Femur (tissue), 1 donor: ENCODE measurements at places on chromosomes 7 and 10.

DNA sequence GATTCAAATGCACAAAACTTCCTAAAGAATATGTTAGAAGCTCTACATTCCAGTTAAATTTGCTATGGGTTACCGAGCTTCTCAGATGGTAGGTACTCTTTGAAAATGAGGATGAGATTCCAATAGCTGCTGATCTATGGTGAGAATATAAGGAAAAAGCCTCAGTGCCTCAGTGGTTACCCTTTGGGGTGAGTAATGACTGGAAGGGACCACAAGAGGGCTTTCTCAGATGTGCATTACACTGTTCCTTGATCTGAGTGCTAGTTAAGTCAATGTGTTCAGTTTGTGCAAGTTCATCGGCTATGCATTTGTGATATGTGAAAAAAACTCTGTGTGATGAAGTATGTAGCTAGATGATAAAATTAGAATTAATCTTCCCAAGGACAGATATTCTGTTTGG, 3.5 kb downstream of the NRCAM start:
- DNase-seq: no peak

DNA sequence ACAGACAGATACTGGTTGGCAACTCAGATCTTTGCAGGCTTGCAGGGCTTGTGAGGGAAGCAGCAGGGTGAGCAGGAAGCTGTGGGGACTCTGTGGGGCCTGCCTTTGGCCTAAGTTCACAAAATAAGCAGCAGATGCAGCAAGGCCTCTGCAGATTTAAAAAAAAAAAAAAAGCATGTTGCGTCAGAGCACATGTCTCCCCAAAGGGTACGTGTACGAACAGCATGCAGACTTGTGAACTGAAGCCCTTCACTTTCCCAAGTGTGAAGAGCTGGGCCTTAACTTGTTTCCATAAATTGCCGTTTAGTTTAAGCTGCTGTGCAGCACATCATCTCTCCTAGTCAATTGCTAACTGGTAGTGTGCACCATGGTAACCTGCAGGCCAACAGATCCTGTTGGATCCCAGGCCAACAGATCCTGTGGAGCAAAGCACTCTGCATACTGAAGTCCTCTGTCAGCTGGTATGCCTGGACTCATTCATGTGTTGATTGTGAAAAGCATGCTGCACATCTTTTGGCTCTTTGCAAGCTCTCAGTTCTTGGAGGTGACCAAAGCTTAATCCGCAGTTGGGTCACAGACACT, 10.8 kb upstream of the XPNPEP1 start:
- no peak for DNase-seq

- no peak for DNase-seq
Observed at GRCh38 chr10:47410862-47411261, 26.8 kb upstream of the ZNF488 start.

DNA sequence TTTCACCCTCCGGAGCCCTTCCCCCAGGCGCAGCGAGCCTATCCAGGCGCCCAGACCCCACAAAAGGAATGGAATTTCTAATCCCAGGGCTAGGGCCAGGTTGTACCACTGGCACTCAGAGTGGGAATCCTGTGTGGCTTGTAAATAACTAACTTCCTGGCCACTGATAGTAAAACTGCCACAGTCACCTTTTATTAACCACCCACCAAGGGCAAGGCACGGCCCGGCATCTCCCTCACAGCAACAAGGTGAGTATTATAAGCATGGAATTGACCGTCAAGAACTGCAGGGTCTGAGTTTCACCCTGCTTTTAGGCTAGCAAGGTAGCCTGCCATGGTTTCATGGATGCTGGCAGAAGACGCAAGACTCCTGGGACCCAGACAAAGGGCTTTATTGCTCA, 51.1 kb downstream of the SPOCK2 start:
- DNase-seq: no peak

- no peak for DNase-seq
Observed at GRCh38 chr7:92793656-92794205, 42.6 kb downstream of the CDK6 start.

GRCh38 chr10:51427758-51428157, 271.6 kb downstream of the CSTF2T start:
- DNase-seq: no peak

DNA sequence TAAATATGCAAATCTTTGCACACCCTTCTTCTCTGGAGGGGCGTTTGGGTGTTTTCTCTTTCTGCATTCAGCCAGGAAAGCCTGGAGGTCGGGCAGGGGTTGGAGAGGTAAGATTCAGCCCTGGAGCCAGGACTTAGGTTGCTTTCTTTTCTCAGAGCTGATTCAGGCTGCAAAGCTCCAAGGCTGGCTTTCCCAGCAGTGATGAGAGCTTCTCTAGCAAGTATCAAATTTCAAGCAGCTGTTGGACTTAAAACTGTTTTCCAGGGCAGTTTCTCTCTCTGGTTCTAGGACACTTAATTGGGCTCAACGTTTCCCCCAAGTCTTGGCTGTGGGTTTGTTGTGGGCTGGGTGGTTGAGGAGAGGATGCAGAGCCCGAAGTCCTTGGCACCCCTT, 608 bp downstream of the AKR1B10 start:
- peak; percentile 68 for DNase-seq

DNA sequence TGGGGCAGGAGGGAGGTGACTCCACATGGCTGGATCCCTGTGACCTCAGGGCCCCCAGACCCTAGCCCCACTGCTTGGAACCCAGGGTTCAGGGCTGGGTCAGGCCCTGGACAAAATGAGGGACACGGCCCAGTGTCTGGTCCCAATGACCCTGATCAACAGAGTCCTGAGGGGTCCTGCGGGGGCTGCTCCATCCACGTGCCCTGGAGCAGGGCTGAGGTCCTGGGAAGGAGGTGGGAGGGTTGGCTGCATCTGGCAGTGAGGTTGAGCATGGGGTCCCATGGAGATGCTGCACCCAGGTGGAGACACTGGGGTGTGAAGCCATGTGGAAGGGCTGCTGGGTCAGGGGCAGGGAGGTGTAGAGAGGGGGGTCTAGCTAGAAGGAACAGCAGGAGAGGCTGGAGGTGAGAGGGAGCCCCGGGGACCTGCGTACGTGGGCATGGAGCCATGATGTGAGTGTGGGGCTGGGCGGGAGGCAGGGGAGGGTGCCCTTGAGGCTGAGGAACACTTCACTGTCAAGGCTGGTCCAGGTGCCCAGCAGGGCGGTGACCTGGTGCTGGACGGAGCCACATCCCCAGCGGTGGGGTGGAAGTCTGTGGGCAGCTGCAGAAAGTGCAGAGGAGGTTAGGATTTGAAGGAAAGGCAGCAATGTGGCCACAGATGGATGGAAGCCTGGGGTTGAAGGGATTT, 604 bp downstream of the SCART1 start:
- DNase-seq: no peak

GRCh38 chr10:75776738-75777504, 345.5 kb downstream of the LRMDA start:
- DNase-seq: no peak

DNA sequence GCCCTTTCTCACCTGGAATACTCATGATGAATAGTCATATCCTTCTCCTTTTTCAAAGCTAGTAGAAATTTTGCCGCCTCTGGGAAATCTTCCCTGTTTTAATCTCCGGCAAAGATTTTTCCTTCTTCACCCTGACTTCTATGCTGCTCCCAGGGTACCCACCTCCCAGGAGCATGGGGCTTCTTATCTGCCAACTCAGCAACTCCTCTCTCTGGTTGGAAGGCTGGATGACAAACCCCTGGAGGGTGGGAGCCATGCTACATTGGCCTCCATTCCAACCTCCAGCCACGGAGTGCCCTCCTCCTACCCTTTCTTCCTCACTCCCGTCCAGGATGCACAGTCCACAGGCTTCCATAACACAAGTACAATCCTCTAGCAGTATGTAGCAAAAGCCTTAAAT, 19.9 kb downstream of the NEUROG3 start:
- no peak for DNase-seq

GRCh38 chr7:119028736-119029135, 804.2 kb downstream of the ANKRD7 start:
- no peak for DNase-seq

GRCh38 chr7:82015751-82016150, 245.9 kb upstream of the HGF start:
- no peak for DNase-seq

GRCh38 chr7:103343758-103344452, 662 bp downstream of the DNAJC2 start:
- DNase-seq: peak; percentile 49

DNA sequence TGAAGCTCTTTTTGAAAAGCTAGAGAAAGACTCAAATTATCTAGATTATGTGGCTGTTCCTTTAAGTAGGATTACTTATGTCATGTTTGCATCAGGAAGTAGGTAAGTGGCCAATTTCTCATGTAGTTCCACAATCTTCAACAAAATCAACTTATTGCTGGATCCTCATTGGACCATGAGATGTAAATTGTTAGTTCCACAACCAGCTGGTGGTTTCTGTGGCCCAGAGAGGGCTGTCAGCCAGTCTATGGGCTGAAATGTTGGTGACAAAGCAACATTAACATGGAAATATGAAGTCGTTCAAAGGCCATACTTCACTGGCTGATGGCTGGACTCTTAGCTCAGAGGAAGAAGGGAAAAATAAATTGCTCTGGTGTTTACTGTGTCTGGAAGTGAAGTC, 157.9 kb downstream of the PLXDC2 start:
- peak; percentile 57 for DNase-seq

DNA sequence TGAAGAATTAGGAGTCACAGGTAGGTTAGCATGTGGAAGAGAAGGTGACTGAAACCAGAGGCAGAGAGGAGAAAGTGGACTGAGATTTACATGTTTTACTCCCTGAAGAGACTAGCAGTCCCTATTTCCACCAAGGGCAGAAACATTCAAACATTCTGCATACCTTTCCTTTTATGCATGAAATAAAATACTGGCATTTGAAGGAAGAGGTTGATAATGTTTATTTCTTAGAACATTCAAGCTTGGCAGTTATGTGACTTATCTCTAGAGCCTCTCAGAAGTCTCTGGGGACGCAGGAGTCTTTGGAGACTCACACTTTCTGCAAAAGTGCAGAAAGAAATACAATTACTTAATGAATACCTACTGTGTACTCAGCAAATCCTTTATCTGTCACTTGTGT, 507.1 kb upstream of the C7orf33 start:
- DNase-seq: no peak

- DNase-seq: no peak
Observed at GRCh38 chr7:27593226-27593625, 69.5 kb downstream of the HIBADH start.

- no peak for DNase-seq
Observed at GRCh38 chr10:67049988-67050387, 124.2 kb downstream of the LRRTM3 start.

- DNase-seq: peak; percentile 25
Observed at GRCh38 chr7:100682991-100683658, 9.6 kb downstream of the GNB2 start.

DNA sequence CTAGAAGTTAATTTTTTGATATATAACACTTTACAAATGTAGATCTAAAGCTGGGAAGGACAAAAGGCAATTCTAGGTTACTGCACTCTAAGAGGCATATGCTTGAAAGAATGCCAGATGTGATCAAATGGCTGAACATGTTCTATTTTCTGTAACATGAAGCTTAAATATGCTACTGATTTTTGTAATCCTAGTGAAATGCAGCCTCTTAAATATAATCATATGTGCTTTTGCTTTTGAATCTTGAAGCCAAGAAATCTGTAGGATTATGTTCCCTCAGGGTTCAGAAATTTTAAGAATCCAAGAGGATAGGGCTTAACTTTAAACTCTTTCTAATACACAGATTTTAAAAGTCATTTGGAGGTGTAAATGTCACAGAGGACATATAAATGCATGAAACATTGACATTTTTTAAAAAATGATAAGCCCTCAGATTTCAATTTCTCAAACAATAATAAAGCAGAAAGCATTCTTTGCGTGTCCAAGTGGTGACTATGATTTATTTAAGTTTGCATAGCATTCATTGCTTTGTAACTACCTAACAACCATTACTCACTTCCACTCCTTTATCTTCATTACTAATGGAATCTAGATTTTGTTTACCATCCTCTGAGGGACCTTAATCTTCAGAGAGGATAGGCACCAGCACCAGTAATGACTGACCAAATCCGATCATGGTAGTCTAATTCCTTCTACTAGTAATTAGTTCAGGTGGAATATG, 170.4 kb downstream of the MAGI2 start:
- DNase-seq: no peak

GRCh38 chr10:8102708-8103401, 48.4 kb downstream of the GATA3 start:
- DNase-seq: no peak

DNA sequence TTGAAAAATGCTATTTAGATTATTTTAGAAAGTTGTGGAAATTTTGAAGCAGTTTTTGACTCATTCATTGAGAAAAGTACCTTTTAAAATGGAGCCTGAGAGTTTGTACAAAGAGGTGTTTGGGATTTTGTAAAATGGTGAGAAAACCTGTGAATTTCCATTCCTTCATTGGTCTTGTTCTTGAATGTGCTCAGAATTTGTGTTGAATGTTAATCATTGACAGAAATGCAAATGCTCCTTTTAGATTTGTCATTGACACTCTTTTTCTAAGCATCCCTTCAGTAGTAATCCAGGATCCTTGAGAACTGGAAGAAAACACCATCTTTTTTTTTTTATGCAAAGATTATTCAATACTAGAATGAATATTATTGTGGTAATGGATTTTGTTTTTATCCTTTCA, 74.8 kb downstream of the LCOR start:
- no peak for DNase-seq

DNA sequence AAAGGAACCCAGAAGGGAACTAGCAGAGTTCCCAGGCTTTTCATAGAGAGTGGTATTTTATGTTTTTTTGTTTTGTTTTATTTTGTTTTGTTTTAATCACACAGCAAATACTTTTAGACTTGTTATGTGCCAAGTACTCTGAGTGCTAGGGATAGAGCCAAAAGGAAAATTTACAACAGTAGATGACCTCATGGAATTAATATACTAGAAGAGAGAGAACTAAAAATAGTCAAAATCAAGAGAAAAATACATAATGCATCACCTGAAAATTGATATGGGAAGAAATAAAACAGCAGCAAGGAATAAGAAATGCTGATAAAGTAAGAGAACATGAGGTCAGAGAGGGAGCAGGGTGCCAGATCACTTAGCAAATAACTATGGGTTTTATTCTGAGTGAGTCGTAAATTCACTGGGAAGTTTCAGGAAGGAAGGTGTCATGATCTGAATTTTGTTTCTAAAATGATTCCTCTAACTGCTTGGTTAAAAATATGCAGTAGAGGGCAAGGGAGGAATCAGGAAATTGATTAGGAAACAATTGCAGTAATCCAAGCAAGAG, 351.0 kb downstream of the ANKRD7 start:
- no peak for DNase-seq

- no peak for DNase-seq
Observed at GRCh38 chr7:28406192-28406591, 6.1 kb upstream of the CREB5 start.

DNA sequence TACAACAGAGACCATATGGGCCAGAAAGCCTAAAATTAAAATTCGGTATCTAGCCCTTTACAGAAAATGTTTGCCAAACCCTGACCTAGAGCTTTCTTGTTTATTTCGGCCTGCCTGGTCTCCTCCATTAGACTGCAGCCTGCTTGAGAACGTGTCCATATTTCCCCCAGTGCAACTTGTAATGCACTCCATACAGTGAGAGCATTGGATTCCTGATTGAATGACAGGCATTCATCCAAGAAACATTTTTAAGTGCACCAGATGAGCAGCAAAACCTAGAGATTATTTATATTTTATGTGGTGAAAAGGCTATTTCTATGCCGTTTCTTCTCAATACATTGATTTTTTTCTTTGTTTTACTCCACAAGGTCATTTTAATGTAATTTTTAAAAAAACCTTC, 47.4 kb upstream of the ORC5 start:
- DNase-seq: no peak

GRCh38 chr10:124293616-124294449, 124.9 kb downstream of the OAT start:
- no peak for DNase-seq

- peak; percentile 64 for DNase-seq
Observed at GRCh38 chr10:62610649-62611229, 193.8 kb upstream of the ADO start.

GRCh38 chr10:131806146-131806545, 94.7 kb upstream of the PPP2R2D start:
- no peak for DNase-seq
